ENCODE measurements at places on chromosomes 12 and 14.

DNA sequence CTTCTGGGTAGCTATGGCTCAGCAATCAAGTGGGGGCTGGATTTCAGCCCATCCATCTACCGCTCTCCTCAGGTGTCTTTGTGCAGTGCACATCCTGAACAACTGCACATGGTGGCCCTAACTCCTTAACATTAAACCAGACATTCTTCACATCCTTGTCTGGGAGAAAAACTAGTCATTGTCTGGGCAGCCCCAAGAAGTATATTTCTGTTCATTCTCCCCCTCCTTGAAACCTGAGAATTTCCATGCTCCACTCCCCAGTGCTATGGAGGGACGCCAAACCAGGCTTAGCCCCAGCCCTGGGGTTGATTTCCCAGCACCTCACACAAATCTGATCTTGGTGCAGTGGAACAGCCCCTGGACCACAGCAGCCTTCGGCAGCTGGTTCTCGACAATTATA, 13.4 kb downstream of the MYL2 start:
- DNase-seq: peak; percentile 29

GRCh38 chr12:92446083-92446460, 256.7 kb upstream of the PLEKHG7 start:
- no peak for DNase-seq

- peak; percentile 53 for DNase-seq
Observed at GRCh38 chr12:12807970-12808702, 5.0 kb upstream of the DDX47 start.

GRCh38 chr12:4852911-4853310, 56.8 kb upstream of the KCNA1 start:
- no peak for DNase-seq

DNA sequence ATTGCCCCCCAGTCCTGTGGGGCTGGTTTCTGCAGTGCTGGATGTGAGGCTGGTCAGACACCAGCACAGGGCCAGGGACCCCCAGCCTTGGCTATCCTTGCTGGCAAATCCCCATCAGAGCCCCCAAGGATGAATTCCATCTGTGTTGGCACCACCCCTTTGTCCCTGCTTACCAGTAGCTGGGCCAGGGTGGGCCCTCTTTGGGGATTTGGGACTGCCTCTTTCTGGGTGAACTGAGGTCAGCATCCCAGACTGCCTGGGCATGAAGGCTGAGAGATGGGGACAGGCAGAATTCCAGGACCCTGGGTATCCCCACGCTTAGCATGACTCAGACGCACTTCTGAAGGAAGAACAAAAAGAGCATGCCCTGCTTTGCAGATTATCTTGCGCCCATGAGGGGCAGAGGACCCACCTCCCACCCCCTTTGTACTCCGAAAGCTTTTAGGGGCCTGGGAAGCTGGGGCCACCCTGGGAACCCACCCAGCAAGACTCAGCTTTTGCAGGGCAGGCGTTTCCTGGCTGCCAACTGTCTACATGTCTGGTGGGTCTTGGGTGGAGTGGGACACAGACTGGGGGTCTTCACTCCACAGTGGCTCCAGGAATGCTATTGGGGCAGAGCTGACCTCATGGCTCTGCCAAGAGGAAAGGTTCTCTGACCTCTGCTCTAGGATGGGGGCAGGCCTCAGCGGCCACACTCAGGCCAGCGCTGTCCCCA, 26.8 kb downstream of the RFLNA start:
- peak; percentile 52 for DNase-seq
